ENCODE measurements at places on chromosomes 2 and 18.

GRCh38 chr2:37614061-37614738 lies 57.2 kb downstream of the CDC42EP3 start:
- DNase-seq = no peak

GRCh38 chr2:174510583-174511189 lies 23.9 kb upstream of the GPR155 start:
- no peak for DNase-seq

DNA sequence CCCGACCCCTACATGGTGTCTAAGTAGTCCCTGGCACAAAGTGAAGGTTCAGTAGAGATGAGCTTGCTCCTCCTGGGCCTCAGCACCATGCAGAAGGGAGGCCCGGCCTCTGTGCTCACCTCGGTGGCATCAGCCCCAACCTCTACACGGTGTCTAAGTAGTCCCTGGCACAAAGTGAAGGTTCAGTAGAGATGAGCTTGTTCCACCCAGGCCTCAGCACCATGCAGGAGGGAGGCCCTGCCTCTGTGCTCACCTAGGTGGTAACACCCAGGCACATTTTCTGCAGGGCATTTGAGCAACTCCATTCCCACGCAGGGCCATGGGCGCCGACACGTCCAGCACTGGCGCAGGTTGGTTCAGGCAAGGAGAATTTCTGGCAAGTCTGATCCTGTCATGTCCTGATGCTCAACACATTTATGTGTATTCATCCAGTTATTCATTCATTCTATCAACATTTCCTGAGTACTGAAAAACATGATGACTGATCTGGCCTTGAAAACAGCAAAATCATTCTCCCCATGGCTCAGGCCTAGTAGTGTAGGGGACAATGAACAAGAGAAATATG lies 408.2 kb upstream of the MYT1L start:
- no peak for DNase-seq

DNA sequence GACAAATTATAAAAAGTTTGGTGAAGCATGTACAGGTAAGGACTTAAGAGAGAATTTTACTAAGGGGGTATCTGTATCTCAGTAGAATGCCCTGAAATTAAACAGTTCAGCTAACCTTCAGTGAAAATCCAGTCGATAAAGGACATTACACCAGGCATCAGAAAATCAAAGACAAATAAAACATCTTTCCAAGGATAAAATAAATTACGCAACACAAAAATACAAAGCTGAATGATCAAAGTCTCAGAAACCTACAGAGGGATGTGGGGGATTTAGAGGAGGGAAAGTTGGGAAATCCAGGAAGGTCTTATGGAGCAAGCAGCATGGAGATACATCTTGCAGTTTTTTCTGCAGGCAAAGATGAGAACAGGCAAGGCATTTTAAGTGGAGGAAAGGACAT lies 384.1 kb downstream of the TNS1 start:
- DNase-seq = no peak

- no peak for DNase-seq
Measured at GRCh38 chr18:44881461-44882162, 200.9 kb downstream of the SETBP1 start.

- DNase-seq = no peak
Measured at GRCh38 chr18:45861926-45862325, 36.5 kb downstream of the SIGLEC15 start.

GRCh38 chr18:42038936-42039335 lies 83.9 kb downstream of the PIK3C3 start:
- no peak for DNase-seq

DNA sequence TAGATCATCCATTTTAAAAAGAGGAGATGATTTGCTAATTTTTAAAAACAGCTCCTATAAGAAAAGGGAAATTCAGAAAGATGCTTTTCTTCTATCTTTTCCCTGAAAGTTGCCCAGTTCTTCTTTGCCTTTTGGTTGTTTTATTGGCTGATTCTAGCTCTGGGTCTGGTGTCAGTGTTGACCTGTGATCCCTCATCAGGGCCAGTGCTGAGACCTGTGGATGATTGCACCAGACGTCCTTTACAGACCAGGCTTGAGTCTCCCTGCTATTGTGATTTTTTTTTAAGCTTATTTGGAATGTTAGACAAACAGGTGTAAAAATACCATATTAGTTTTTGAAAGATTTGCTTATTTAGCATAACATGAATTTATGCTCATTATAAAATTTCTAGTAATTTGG lies 88.2 kb downstream of the ACSL3 start:
- DNase-seq = no peak

- no peak for DNase-seq
Measured at GRCh38 chr2:174636987-174637386, 39.4 kb upstream of the WIPF1 start.

GRCh38 chr2:47173986-47174732 lies 19.1 kb upstream of the STPG4 start:
- DNase-seq = no peak

DNA sequence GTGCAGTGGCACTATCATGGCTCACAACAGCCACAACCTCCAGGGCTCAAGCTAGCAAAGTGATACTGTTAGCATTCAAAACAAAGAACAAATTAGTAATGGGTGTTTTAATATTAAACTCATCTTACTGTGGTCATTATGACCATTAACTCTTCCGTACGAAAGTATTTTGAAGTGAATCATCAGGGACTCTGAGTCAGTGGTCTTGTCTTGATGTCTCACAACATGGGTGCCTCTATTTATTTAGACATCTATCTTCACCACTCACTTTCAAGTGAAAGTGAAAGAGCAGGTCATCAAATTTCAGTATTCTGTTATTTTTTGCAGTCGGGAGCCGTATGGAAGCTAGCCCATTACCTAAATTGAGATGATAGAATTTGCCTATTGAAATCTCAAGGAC lies 1118.2 kb downstream of the DPP10 start:
- no peak for DNase-seq

DNA sequence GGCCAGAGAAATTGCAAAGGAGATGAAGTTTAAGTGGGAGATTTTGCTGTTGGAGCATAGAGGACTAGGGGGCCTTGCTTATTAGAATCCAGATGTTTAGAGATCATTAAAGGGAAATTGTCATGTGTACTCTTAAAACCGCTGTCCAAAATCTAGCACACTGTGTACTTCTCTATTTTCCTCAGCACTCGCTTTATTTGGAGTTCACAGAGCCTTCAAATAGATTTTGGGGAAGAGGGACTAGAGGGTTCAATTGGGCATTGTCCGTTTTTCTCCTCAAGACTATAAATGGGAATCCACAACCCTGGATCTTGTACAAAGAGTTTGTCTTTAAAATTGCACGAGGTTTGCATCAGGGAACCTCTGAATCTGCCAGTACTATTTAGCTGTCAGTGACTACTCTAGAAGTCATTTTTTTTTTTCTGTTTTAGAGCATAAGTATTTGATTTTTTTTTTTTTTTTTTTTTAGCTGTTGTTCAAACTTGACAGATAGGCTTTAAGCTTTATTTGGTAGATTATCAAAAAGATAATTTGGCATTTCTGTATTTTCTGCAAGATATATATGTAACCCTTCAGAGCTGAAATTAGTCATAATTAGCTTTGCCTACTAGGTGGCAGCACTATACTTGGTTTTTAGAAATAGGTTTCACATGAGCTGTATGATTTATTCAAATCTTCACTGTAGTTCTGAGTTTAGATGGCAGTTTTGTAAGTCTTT lies 14.2 kb downstream of the PMS1 start:
- no peak for DNase-seq

DNA sequence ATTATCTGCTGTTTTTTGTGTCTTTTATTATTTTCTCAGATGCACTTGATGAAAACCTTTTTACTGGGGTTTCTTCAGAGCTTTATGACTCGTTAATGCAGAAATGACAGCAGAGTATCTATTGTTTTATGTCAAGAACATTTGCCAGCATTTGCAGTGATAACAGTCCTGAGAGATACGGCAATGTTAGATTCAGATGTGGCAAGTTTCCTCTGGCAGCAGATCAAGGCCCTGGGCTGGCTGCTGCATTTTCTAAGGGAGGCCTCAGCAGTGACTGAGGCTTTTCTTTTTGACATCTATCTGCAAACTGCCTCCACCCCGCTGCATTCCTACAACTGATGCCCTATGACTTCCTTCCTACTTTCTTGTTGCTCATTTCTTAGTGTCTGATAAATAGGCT lies 40.2 kb downstream of the EFEMP1 start:
- no peak for DNase-seq

DNA sequence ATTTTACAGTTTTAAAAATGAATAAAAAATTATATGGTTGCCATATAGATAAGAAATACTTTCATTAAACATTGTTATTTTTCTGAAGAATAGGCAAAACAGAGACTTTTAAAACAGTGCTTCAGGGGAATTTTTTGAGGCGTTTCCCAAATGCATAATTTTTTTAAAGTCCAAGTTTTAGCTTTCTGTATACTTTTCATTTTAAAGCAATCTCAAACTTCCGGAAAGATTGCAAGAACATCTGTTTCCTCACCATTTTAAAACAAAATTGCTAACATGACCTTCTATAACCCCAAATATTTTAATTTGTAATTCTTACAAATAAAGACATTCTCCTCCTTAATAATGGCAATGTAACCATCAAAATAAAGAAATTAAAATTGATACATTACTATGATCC lies 15.1 kb upstream of the MBD2 start:
- no peak for DNase-seq

- no peak for DNase-seq
Measured at GRCh38 chr18:75844146-75844545, 416.6 kb upstream of the SMIM21 start.

- DNase-seq = no peak
Measured at GRCh38 chr2:201006704-201007103, 43.2 kb upstream of the ORC2 start.

DNA sequence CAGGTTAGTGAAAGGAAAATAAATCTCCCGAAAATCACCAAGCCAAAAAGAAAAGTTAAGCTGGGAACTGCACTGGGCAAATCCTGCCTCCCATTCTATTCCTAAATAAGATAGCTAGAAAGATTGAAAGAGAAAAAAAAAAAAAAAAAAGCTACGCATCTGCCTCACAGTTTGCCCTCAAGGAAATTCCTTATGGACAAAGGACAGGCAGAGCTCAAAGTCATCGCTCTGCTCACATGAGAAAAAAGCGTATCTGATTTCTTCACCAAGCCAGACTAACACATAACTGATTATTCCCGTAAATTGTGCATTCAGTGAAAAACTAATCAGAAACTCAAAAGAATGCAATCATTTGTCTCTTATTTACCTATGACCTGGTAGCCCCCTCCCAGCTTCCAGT lies 50.0 kb downstream of the PUM2 start:
- no peak for DNase-seq

DNA sequence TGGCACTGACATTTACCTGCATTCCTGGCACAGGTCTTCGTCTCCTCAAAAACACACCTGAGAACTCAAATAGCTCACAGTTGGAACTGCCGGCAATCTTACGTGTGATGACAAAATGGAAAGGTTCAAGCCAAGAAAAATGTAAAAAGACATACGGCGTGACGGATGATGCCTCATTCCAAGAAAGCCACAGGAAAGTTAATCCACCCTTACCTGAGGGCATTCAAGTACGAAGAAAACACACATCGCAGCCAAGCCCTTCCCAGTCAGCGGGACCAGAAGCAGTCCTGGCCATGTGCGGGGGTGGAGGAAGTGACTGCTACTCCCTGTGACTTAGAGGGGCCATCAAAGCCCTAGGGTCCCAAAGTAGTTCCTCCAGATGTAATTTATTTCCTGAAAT lies 986.3 kb upstream of the CELF4 start:
- no peak for DNase-seq

- DNase-seq = no peak
Measured at GRCh38 chr2:227759411-227760118, 13.9 kb downstream of the SCYGR8 start.

- DNase-seq = no peak
Measured at GRCh38 chr2:45567288-45567963, 43.6 kb downstream of the SRBD1 start.

- DNase-seq = no peak
Measured at GRCh38 chr18:74286106-74286855, 5.5 kb downstream of the CYB5A start.

DNA sequence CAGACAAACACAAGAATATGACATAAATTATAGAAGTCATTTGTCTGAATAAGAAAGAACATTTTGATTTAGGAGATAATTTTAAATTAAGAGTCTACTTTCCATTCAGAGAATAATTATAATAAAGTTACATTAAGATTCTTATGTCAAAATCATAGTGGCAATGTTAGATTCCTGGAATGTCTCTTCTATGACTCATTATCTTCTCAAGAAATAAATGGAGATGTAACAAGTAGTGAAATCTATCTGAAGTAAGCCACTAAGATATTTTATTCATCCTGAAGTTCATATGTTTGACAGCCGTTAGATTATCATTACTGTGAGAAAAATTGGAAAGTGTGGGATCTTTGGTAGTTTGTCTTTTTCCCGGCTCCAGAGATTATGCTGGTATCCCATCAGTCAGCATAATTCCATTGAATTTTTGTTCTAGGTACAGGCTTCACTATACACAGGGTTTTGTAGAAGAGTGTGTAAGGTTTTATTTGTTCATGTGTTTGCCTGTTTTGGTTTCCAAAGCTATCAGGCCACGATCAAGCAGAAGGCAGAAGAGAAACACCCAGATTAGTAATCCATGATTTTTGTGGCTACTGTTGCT lies 1246.6 kb upstream of the LRRTM1 start:
- no peak for DNase-seq
